Bronchus fibroblast of lung (primary cell): ENCODE measurements at places on chromosomes 5 and 9. TPM values are rescaled to one million over a fixed set of nuclear protein-coding genes. Genes with fewer than 3 reads are reported as not detected.

The SLC25A2 gene
- not detected in 2 replicates for total RNA-seq

The ATP6V0E1 gene
- total RNA-seq = 88.9 and 94.0 TPM in 2 replicates

The NRG2 gene
- 0.15 and 0.17 TPM in 2 replicates for total RNA-seq

The GNA14 gene
- total RNA-seq = under 0.01 and 0.17 TPM in 2 replicates

The PCDHAC2 gene
- not detected in 2 replicates for total RNA-seq

The SMIM27 gene
- 6.8 and 7.7 TPM in 2 replicates for total RNA-seq

The GAS1 gene
- total RNA-seq = 16.1 and 20.2 TPM in 2 replicates

The HTR4 gene
- not detected in 2 replicates for total RNA-seq

The SLC6A18 gene
- total RNA-seq = not detected in 2 replicates

The IL3 gene
- total RNA-seq = not detected in 2 replicates

The GADD45G gene
- 0.15 and 0.17 TPM in 2 replicates for total RNA-seq

The ISCA1 gene
- 12.2 and 15.8 TPM in 2 replicates for total RNA-seq

The IRX2 gene
- 1.8 and 2.2 TPM in 2 replicates for total RNA-seq

The BARHL1 gene
- total RNA-seq = not detected in 2 replicates

The WDR55 gene
- total RNA-seq = 15.9 and 17.0 TPM in 2 replicates

The SLC28A3 gene
- 0.15 and 0.17 TPM in 2 replicates for total RNA-seq

The LCN1 gene
- total RNA-seq = not detected in 2 replicates

The SMIM33 gene
- not detected in 2 replicates for total RNA-seq

The GRIN3A gene
- total RNA-seq = not detected in 2 replicates

The NAIP gene
- 0.89 and 2.0 TPM in 2 replicates for total RNA-seq

The IFNB1 gene
- not detected in 2 replicates for total RNA-seq

The SLC36A2 gene
- not detected in 2 replicates for total RNA-seq

The HNRNPH1 gene
- 307 and 331 TPM in 2 replicates for total RNA-seq

The KCNV2 gene
- total RNA-seq = not detected in 2 replicates

The KLHL3 gene
- 0.67 and 1.0 TPM in 2 replicates for total RNA-seq

The UBE2R2 gene
- total RNA-seq = 16.8 and 18.0 TPM in 2 replicates

The SLC6A3 gene
- not detected in 2 replicates for total RNA-seq

The TYRP1 gene
- not detected in 2 replicates for total RNA-seq

The HNRNPA0 gene
- total RNA-seq = 8.1 and 10.7 TPM in 2 replicates

The INSYN2B gene
- 5.2 and 5.7 TPM in 2 replicates for total RNA-seq
